ENCODE measurements at places on chromosomes 6 and 20. TPM values are rescaled to one million over a fixed set of nuclear protein-coding genes. Genes with fewer than 3 reads are reported as not detected.

GRCh38 chr6:168835991-168836390 is 395.0 kb downstream of the SMOC2 start:
- no peak for DNase-seq

DNA sequence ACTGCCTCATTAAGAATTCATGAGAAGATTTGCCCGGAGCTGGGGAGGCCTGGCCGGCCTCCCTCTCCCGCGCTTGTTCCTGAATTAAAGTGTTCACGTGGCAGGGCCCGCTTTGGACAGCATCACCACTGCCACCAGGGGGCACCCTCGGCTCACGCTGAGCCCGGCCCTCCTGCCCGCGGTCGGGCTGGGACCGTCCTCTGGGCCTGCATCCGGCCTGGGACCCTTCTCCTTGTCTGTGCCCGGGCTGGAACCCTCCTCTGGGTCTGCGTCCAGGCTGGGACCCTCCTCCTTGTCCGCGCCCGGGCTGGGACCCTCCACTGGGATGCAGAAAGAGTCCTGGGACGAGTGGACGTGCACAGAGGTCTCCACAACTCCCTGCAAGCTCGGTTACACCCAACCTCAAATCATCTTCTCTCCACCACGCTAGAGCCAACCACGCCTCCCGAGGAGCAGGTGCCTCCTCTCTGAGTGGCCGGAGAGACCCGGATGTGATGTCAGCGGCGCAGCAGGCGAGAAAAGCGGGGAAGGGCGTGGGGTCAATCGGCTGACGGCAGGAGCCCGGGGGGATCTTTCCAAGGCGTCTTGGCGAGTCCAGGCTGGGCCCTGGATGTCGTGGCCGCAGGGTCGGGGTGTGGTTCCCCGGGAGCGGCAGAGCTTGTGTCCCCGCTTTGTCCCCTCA is 50.9 kb upstream of the DACT2 start:
- DNase-seq: peak; percentile 90

DNA sequence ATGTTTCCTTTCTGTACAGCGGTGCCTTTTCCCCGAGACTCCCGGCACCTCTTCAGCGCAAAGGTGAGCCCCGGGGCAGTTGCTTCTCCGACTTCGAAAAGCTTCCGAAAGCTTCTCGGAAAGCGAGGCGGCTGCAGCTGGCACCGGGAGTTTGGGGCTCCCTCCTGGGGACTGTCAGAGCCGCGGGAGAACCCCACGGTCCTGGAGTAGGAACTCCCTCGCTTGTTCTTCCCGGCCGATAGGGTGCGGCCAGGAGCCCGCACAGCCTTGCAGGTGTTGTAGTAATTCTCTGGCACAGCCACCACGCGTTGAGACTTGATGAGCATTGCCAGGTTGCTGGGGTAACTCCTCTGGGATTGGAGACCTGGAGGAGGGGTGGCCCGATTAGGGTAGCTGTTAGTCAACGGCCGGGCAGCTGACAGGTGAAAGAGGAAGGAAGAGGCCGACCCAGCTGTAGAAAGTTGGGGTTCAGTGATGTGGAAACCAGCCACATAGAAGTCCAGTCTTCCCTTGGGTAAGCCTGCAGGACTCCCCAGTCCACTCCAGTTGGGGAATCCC is 721 bp downstream of the KDM1B start:
- peak; percentile 82 for DNase-seq

DNA sequence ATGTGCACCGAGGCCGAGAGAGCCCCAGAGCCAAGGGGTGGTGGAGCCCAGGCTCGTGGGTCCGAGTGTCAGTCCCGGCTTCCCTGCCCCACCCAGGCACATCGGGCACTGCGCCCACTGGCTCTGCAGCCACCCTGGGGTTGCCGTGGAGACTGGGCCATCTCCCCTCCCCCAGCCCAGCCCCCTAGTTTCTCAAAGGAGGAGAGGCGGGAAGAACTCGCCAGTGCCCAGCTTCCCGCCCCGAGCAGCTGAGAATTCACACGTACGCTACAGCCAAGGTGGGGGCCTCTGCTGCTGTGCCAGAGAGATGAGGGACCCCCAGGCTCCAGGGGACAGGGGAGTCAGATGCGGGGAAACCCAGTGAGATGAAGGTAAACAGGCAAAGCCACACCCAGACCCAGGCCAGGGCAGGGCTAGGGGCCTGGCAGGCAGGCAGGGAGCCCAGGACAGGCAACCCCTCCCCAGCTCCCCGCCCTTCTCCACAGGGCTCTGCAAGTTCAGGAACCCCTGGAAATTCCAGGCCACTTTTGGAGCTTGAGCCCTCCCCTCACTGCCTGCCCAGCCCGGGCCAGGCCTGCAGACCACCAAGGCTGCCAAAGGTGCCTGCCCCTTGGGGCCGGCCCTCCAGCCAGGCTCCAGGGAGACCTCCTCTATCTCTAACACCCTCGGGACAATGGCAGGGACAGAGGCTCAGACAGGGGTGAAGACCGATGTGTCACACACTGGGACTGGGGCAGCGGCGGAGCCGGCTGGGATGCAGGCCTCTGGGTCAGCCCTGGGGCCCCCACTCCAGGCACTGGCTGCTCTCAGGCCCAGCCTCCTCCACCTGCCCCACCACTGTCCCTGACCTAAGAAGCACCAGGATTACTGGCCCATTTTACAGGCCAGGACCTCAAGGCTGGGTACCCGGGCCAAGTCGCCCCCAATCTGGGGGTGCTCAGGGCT is 6.0 kb downstream of the LAMA5 start:
- DNase-seq: peak; percentile 23

DNA sequence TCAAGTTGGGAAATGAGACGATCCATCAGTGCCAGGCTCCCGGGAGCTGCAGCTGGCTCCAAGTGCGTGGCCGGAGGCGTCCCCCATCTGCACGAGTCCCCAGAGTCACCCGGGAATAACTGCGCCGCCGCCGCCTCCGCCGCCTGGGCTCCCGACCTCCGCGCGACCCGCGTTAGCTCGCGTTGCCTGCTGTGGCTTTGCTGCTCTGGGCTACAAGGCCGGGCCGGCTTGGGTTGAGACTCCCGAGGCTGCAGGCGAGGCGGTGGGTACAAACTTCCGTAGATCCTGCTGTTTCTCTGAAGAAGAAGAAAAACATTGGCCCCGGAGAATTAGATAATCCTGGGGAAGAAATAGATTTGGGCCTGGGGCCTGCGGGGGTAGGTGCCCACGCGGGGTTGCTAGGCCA is 7.4 kb upstream of the LAMP5 start:
- no peak for DNase-seq

- no peak for DNase-seq
Observed at GRCh38 chr6:89873721-89874120, 20.5 kb upstream of the GJA10 start.

GRCh38 chr6:111979633-111980032 is 74.3 kb upstream of the CCN6 start:
- DNase-seq: no peak

- DNase-seq: no peak
Observed at GRCh38 chr20:40703975-40704530, 15.0 kb upstream of the MAFB start.

- peak; percentile 40 for DNase-seq
Observed at GRCh38 chr20:36607586-36608387, 2.2 kb downstream of the RAB5IF start.

GRCh38 chr20:62027116-62027515 is 38.6 kb downstream of the TAF4 start:
- no peak for DNase-seq

- no peak for DNase-seq
Observed at GRCh38 chr6:10406556-10406955, 8.3 kb downstream of the TFAP2A start.

OPN5 gene
- not detected for total RNA-seq

EPPIN gene
- total RNA-seq: not detected

GRCh38 chr6:138486249-138487101 is 12.8 kb downstream of the NHSL1 start:
- no peak for DNase-seq

DNA sequence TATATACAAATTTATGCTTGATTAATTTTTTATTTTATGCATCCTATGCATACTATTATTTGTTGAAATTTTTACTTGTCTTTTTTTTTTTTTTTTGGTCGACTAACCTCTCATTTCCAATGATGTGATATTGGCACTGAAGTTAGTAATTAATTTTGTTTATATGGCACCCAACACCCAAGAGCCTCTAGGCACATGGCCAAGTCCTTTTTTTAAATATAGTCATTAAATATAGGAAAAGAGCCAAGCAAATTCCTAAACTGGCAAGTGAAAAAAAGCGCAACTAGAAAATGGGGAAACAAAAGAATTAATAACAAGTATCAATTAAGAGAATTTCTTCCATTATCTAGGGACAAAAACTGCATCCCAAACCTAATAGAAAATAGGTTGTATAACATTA is 85.5 kb upstream of the HS3ST5 start:
- no peak for DNase-seq

- peak; percentile 71 for DNase-seq
Observed at GRCh38 chr20:54123587-54124180, 50.1 kb downstream of the CYP24A1 start.

GRCh38 chr6:149510793-149511512 is 26.1 kb upstream of the ZC3H12D start:
- no peak for DNase-seq

FAM209B gene
- total RNA-seq: not detected
